ENCODE measurements at places on chromosomes 1 and 21. TPM values are rescaled to one million over a fixed set of nuclear protein-coding genes. Genes with fewer than 3 reads are reported as not detected.

PARK7 gene
- 393 TPM for total RNA-seq

CRP gene
- total RNA-seq = not detected

CFAP45 gene
- 0.87 TPM for total RNA-seq

TNFRSF9 gene
- total RNA-seq = 2.0 TPM

RHCE gene
- 0.09 TPM for total RNA-seq

PDIK1L gene
- total RNA-seq = 1.9 TPM

LPAR3 gene
- total RNA-seq = 0.75 TPM

MTARC2 gene
- total RNA-seq = 11.2 TPM

ARHGAP30 gene
- not detected for total RNA-seq

KCNK2 gene
- total RNA-seq = not detected

TNNT2 gene
- 0.39 TPM for total RNA-seq

TRABD2B gene
- 2.1 TPM for total RNA-seq

SPATA6 gene
- 1.7 TPM for total RNA-seq

CLCA4 gene
- not detected for total RNA-seq

SPRR1A gene
- not detected for total RNA-seq

SOAT1 gene
- total RNA-seq = 21.9 TPM

S100A7A gene
- total RNA-seq = not detected

WNT2B gene
- 0.39 TPM for total RNA-seq

SPRR2F gene
- total RNA-seq = not detected

BCAN gene
- total RNA-seq = 0.21 TPM

VWA5B1 gene
- not detected for total RNA-seq

OPTC gene
- not detected for total RNA-seq

TFF2 gene
- not detected for total RNA-seq

TTC39A gene
- 1.7 TPM for total RNA-seq

FCRL1 gene
- not detected for total RNA-seq

OR2T29 gene
- total RNA-seq = not detected

MEX3A gene
- total RNA-seq = 2.3 TPM

HCRTR1 gene
- total RNA-seq = not detected

IL23R gene
- not detected for total RNA-seq

SLC26A9 gene
- total RNA-seq = 0.10 TPM

LIN28A gene
- total RNA-seq = not detected

CDA gene
- total RNA-seq = 32.0 TPM

GJA4 gene
- not detected for total RNA-seq

KCNK1 gene
- 20.7 TPM for total RNA-seq

WNT9A gene
- total RNA-seq = 8.5 TPM

NPL gene
- total RNA-seq = 0.75 TPM

SYT14 gene
- 0.05 TPM for total RNA-seq

S100A2 gene
- total RNA-seq = 36.3 TPM

FLG2 gene
- total RNA-seq = not detected
